ENCODE measurements at places on chromosomes 4 and X.
A peak's percentile ranks its signal among the peaks of the same experiment; 100 is the strongest.

DNA sequence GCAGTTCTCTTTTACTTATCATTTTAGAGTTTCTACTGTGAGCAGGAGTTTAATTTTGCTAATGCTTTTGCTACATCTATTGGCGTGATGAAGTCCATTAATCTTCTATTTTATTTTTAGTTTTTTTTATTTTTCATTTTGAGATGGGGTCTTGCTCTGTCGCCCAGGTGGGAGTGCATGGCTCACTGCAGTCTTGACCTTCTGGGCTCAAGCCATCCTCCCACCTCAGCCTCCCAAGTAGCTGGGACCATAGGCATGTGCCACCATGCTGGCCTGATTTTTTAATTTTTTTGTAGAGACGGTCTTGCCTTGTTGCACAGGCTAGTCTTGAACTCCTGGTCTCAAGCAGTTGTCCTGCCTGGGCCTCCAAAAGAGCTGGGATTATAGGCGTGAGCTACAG is 9.4 kb downstream of the ZFX start:
- DNase-seq, result no peak

- no peak for DNase-seq
These were observed 49.7 kb downstream of the RBM47 start for GRCh38 chr4:40579983-40580382.

DNA sequence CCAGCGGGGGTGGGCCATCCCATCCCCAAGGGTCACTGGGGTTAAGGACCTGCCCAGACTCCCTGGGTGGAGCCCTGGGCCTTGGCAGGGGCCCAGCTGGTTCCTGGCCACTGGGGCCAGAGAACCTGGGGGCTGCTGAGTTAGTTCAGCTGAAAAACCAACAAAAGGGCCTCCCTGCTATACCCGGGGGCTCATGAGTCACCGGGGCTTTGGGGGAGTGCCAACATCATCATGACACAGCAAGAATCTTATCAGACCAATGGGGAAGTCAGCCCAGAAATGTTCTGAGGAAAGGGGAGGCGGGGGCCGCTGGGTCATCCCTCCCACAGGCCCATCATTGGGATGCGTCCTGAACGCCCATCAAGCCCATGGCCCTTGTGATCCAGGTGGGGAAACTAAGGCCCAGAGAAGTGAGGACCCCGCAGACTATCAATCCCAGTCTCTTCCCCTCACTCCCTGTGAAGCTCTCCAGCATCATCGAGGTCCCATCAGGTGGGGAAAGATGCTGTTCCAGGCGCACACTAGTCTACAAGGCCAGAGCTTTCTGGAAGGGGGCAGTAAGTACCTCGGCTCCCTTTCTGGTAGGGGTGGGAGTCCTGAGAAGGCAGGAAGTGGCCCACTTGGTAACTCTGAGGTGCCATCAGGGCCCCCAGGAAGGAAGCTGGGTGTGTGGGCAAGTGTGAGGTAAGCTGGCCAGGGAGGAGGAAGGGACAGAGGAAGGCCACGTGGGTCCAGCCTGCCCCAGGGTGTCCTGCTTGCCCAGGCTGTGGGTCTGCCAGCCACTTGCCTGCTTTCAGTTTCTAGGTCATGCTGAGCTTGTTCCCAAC is 4.5 kb downstream of the G6PD start:
- DNase-seq, result peak; percentile 86

GRCh38 chr4:62344474-62344873 is 1144.3 kb downstream of the ADGRL3 start:
- no peak for DNase-seq
